ENCODE measurements at places on chromosomes 4 and X.

DNA sequence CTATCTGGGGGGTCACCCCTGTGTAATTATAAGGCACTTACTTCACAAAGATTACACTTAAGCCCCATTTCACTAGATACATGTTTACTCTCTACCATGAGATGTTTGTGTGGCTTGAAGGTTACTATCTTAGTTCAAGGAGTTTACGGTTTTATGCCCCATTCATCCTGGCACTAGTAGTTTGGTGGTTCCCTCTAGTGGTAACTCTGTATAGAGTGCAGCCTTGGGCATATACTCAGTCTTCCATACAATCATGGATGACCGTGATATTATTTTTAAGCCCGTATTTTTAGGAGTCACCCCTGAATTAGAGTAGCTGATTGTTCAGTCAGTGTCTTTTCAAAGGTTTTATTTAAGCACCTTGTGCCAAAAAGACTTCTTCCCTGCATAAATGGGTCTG, 109.9 kb upstream of the FAM47C start:
- DNase-seq = peak; percentile 24

- no peak for DNase-seq
Observed at GRCh38 chr4:8009710-8010511, 70.2 kb upstream of the AFAP1 start.

DNA sequence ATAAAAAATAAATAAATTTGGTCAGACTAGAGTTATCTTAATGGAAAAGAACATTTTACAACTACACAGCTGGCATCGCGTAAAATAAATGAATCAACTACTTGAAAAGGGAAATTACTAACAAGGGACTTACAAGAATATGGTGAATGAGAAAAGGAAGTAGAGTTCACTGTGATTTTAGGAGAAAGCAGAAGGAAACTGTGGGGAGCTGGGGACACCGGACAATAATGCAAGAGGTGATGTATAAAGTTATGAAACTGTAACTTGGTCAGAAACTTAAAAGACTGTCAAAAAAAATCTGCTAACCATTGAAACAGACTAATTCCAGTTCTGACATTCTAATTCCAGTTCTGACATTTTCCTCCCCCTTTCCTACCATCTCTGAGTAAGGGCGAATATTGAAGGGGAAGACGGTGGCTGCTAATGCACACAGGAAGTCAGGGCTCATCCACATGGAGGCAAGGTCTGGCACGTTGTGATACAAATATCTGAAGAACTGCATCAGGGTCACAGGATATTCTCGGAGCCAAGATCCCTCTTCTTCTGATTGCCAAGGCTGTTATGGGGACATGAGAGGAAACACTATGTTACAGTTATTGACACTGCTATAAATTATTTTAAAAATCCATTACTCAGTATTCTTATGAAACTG, 170.5 kb downstream of the CDS1 start:
- DNase-seq = no peak

GRCh38 chrX:10244915-10245622, 88.3 kb downstream of the CLCN4 start:
- no peak for DNase-seq

DNA sequence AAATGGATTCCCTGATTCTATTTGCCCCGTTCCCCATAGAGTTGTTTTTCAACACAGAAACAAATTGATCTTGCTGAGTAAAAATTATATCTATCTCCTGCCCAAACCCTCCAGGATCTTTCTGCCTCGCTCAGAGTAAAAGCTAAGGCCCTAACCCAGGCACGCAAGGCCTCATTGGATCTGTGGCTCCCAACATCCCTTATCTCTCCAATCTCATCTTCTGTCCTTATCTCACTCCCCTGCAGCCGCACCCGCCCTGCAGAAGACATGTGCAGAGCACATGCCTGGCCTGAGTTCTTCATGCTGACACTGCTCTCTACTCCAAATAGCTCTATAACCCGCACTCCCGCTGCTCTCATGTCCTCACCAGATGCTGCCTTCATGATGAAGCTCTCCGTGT, 543.8 kb upstream of the ZFP42 start:
- no peak for DNase-seq

- DNase-seq = no peak
Observed at GRCh38 chr4:64715741-64716140, 306.5 kb upstream of the TECRL start.

GRCh38 chr4:10075953-10076391, 40.6 kb downstream of the WDR1 start:
- DNase-seq = no peak

GRCh38 chr4:37224854-37225253, 19.7 kb upstream of the NWD2 start:
- no peak for DNase-seq
